ENCODE measurements at places on chromosomes 5 and 9. TPM values are rescaled to one million over a fixed set of nuclear protein-coding genes. Genes with fewer than 3 reads are reported as not detected.

The GPR150 gene
- total RNA-seq: 0.82 TPM

The SLC46A2 gene
- not detected for total RNA-seq

The CYSRT1 gene
- 0.41 TPM for total RNA-seq

The CNTNAP3 gene
- total RNA-seq: 10.9 TPM

The SERF1A gene
- total RNA-seq: 1.2 TPM

The GLRA1 gene
- total RNA-seq: not detected

The SLC1A3 gene
- total RNA-seq: not detected

The SNX30 gene
- 10.7 TPM for total RNA-seq

The CCL27 gene
- not detected for total RNA-seq

The PPP2R2B gene
- total RNA-seq: 0.19 TPM

The CCIN gene
- 0.19 TPM for total RNA-seq

The ADGRV1 gene
- 0.15 TPM for total RNA-seq

The IFNA6 gene
- total RNA-seq: not detected

The SLC36A3 gene
- total RNA-seq: not detected

The ZBED3 gene
- 7.1 TPM for total RNA-seq

The PCDH12 gene
- total RNA-seq: 67.3 TPM

The PFN3 gene
- total RNA-seq: not detected

The ANKRD18B gene
- total RNA-seq: 0.93 TPM

The XRCC4 gene
- total RNA-seq: 10.0 TPM

The DMRT2 gene
- total RNA-seq: not detected

The PCDHB6 gene
- total RNA-seq: 0.05 TPM

The DAPK1 gene
- total RNA-seq: 63.8 TPM

The ST8SIA4 gene
- 1.6 TPM for total RNA-seq

The LRRC70 gene
- 27.5 TPM for total RNA-seq

The ABLIM3 gene
- total RNA-seq: 57.9 TPM

The HAVCR1 gene
- not detected for total RNA-seq

The CDC42SE2 gene
- 19.1 TPM for total RNA-seq

The FOXD4 gene
- not detected for total RNA-seq

The SYK gene
- 2.8 TPM for total RNA-seq

The PNPLA7 gene
- 2.4 TPM for total RNA-seq

The CA9 gene
- total RNA-seq: 0.15 TPM

The KDM4C gene
- total RNA-seq: 14.6 TPM

The TMEM203 gene
- 32.1 TPM for total RNA-seq

The FGF10 gene
- not detected for total RNA-seq

The GNA14 gene
- 43.6 TPM for total RNA-seq

The UNC5A gene
- total RNA-seq: 18.5 TPM

The SARDH gene
- total RNA-seq: 3.4 TPM

The CIZ1 gene
- 68.1 TPM for total RNA-seq

The TRPM3 gene
- total RNA-seq: not detected

The INSL6 gene
- total RNA-seq: not detected

All from glomerular endothelial cell (primary cell).